Neural progenitor cell (in vitro differentiated cells): ENCODE measurements at places on chromosomes 2 and 18. TPM values are rescaled to one million over a fixed set of nuclear protein-coding genes. Genes with fewer than 3 reads are reported as not detected.

DNA sequence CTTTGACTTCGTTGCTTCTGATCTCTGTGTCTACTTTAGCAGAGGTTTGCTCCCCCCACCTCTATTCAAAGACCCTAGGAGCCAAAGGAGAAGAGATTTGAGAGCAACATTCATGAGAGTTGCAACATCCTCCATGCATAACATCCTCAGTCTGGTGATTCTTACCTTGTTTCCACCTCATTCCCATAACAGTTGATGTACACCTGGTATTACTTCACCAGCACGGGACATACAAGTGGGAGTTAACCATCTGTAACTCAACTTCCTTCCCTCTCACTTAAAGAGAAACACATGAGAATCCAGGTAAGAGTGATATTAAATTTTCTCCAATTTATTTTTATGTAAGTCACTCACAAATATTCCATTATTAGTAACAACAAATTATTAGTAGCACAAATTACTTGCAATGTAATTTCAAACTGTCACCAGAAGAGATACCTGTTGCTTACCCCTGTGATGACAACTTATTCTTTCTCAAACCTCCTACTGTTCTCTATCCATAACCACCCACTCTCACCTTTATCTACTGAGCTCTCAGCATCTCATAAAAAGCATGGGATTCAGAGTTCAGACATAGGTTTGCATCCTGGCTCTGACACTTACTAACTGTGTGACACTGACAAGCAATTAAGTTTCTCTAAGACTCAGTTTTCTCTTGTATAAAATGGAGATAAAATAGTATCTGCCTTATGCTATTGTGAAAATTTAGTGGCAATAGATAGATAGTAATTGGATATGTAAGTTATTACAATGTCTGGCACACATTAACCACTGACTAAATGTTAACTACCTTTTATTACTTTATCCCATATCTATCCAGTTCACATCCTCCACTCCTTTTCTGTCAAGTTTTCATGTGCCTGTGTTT, 184.6 kb upstream of the SRD5A2 start:
- no peaks in the 10 kb centered on the region for H3K27me3 ChIP-seq
- no peak overlapping the region for H3K4me3 ChIP-seq
- H3K27ac ChIP-seq: no peak overlapping the region

GRCh38 chr2:119367472-119368099, 809 bp downstream of the DBI start:
- peak; percentile 83 for DNase-seq
- peak overlapping the region; percentile 68 for H3K4me3 ChIP-seq
- H3K27me3 ChIP-seq: no peaks in the 10 kb centered on the region
- H3K4me1 ChIP-seq: peaks cover 18% of the 10 kb centered on the region
- no peak overlapping the region for H3K27ac ChIP-seq
- no peaks in the 10 kb centered on the region for H3K36me3 ChIP-seq

- no peak for DNase-seq
- H3K36me3 ChIP-seq: no peaks in the 10 kb centered on the region
- H3K4me3 ChIP-seq: no peak overlapping the region
Observed at GRCh38 chr2:71064754-71065621, 3.5 kb upstream of the NAGK start.

- DNase-seq: peak; percentile 13
- H3K36me3 ChIP-seq: no peaks in the 10 kb centered on the region
- no peaks in the 10 kb centered on the region for H3K27me3 ChIP-seq
- H3K4me1 ChIP-seq: peaks cover 4% of the 10 kb centered on the region
- H3K4me3 ChIP-seq: no peak overlapping the region
Observed at GRCh38 chr2:63712748-63713147, 124.0 kb downstream of the MDH1 start.

- DNase-seq: no peak
- H3K4me3 ChIP-seq: no peak overlapping the region
- no peaks in the 10 kb centered on the region for H3K4me1 ChIP-seq
- no peaks in the 10 kb centered on the region for H3K36me3 ChIP-seq
- H3K27ac ChIP-seq: no peak overlapping the region
Observed at GRCh38 chr2:24337890-24338289, 22.4 kb downstream of the ITSN2 start.

GRCh38 chr18:70221915-70222278, 16.4 kb upstream of the RTTN start:
- H3K36me3 ChIP-seq: no peaks in the 10 kb centered on the region
- peak overlapping the region; percentile 74 for H3K27ac ChIP-seq
- H3K4me1 ChIP-seq: peaks cover 14% of the 10 kb centered on the region
- no peaks in the 10 kb centered on the region for H3K27me3 ChIP-seq

VPS54 gene
- total RNA-seq: 33.0 and 44.3 TPM in 2 replicates

- H3K27me3 ChIP-seq: no peaks in the 10 kb centered on the region
- no peaks in the 10 kb centered on the region for H3K4me1 ChIP-seq
- no peak for DNase-seq
- H3K36me3 ChIP-seq: no peaks in the 10 kb centered on the region
- H3K4me3 ChIP-seq: no peak overlapping the region
Observed at GRCh38 chr18:80210312-80211083, 36.8 kb downstream of the PARD6G start.

DNA sequence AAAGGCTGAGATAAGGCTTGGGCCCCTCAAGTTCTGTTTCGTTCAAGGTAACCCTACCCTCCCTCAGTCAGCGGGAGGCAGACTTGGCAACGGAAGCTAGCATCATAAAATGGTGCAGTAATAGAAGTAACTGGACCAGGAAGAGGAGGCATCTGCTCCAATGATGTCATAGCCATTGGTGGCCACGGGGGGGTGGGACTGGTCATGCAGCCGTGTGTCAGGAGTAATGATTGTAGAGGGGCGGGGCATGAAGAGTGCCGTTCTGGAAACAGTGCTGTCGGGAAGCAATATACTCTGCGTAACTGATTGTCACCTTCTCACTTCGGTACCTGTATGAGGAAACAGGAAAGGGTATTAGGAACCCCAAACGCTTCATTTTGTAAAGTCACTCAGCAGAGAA, 6.9 kb upstream of the POLR2D start:
- H3K27me3 ChIP-seq: no peaks in the 10 kb centered on the region
- H3K4me1 ChIP-seq: peaks cover 3% of the 10 kb centered on the region
- H3K36me3 ChIP-seq: peaks cover 4% of the 10 kb centered on the region
- H3K4me3 ChIP-seq: no peak overlapping the region
- no peak for DNase-seq

DNA sequence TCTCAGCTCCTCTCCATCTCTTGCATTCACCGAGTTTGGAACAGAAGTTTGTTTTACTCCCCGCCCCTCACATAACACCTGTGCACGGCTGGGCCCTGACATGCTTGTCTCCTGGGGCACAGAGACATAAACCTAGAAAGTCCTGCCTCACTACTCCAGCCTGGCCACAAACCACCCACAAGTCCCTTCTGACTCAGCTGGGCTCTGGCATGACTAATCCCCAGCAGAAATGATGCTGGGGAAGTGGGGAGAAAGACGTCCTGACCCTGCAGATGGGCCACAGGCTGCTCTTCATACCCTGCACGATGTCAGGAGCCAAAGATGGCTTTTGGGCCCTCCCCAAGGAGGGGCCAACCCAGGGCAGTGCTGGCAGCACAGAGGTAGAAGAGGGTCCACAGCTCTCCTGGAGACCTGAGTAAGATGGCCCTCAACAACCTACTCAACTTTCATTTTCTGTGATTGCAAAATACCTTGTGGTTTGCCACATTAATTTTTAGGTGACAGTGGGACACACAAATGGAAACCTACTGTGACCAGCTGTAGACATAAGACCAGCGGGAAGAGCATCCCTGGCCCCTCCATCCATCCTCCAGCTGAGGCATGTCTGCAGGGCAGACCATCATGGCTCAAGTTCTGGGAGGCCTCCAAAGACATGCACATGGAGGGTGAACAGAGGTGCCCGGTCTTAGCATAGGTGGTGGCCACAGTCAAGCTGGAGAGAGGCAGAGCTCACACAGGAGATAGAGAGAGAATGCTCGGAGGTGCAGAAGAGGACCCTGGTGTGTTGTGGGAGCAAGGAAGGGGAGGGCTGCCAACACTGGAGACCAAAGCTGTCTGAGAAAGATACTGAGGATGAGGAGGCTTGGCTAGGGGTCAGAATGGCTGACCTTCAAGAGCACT, 40.0 kb downstream of the DNMT3A start:
- H3K27me3 ChIP-seq: no peaks in the 10 kb centered on the region
- no peak overlapping the region for H3K4me3 ChIP-seq
- H3K27ac ChIP-seq: no peak overlapping the region
- DNase-seq: no peak
- no peaks in the 10 kb centered on the region for H3K36me3 ChIP-seq

DNA sequence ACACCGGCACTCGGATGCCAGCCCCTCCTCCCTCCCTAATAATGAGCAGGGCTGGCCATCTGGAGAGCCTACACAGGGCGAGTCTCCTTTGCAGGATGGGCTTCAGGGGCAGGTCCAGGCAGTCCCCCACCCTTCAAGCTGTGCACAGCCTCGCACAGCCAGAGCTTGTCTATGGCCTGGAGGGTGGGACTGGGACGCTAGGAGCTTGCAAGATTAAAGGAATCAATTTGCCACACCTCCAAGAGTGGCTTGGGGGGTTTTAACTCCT, 43.9 kb upstream of the OTOF start:
- peaks cover 12% of the 10 kb centered on the region for H3K4me1 ChIP-seq
- no peak for DNase-seq
- no peak overlapping the region for H3K27ac ChIP-seq
- H3K36me3 ChIP-seq: no peaks in the 10 kb centered on the region

DNA sequence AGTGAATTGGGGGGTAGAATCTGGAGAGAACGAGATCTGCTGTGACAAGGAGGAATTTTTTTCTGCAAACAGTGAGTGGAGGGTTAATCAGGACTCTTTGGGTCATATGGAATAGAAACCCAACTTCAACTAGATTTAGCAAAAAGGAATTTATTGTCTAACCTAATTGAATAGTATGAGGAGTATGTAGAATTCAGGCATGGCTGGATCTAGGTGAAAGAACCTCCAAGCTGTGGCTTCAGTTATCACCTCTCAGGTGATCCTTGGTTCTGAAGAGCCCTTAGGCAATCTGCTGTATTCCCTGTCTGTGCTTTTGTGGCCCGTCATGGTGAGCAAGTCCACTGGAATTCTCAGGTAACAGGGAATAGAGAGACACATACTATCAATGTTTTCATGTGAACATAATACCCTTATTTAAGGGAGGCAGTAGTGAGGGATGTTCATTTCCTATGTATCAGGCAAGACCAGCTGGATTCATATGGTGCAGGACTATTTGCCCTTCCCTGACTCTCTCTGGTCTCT, 164.7 kb downstream of the ALPK2 start:
- no peak overlapping the region for H3K27ac ChIP-seq
- H3K4me3 ChIP-seq: no peak overlapping the region
- DNase-seq: no peak

DNA sequence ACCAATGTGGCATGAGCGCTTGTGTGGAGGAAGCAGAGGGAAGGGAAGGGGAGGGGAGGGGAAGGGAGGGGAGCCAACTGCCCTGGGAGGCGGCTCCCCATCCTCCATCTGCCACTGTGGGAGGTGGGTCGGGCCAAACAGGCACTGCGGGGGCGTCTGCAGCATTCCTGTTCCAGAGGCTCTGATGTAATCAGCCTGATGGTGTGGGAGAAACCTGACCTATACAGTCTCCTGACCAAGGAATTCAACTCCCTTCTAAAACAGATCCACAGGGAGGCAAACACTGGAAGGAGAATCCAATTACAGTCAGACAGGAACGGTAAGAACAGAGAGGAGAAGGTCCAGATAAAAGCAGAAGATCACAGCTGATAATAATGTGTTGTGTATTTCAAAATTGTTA, 88.8 kb downstream of the CD8B2 start:
- no peak overlapping the region for H3K4me3 ChIP-seq
- H3K36me3 ChIP-seq: no peaks in the 10 kb centered on the region
- peaks cover 14% of the 10 kb centered on the region for H3K27me3 ChIP-seq
- peak; percentile 73 for DNase-seq
- H3K4me1 ChIP-seq: peaks cover 4% of the 10 kb centered on the region

GRCh38 chr2:103669531-103669930, 907.7 kb downstream of the TMEM182 start:
- no peaks in the 10 kb centered on the region for H3K27me3 ChIP-seq
- H3K36me3 ChIP-seq: no peaks in the 10 kb centered on the region
- peaks cover 3% of the 10 kb centered on the region for H3K4me1 ChIP-seq
- H3K27ac ChIP-seq: no peak overlapping the region

MAL gene
- not detected in 2 replicates for total RNA-seq

DNA sequence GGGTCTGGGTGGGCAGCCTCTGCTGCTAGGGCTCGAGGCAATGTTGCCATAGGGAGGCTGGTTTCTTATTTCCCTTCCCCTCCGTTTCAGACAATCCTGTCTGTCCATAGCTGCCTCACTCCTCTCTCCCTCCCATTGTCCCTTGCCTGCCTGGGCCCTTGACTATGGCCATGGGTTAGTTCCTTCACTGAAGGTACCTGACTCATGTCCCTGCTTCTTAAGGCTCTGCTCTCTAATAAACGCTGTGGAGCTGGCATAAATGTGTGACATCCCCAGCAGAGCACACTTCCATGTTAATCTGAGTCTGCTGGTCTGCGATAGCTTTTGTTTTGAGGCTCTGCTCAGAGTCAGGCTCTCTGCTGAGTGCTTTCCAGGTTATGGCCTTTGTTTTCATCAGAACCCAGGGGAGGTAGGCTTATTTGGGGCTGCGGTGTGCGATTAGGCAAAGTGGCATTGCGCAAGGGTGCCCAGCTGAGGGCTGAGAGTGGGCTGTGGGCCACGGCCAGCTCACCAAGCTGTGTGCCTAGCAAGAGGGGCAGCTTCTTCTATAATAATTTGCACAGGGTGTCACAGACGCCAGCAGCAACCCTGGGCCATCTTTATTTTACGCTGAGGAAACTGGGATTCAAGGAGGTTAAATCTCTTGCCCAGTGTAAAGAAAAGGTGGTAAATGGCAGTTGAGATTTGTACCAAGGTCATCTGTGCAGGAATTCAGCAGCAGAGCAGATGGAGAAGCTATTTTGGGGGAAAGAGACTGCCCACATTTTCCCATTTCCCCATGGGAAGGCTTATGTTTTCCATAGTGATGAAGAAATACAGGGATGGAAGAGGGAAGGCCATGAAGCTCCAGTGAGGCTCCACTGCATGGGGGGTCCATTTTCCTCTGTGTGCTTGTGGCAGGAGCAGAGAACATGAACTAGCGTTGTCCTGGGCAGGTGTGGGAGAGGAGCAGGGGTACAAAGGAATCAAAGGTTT, 25.6 kb downstream of the MRPL33 start:
- H3K4me1 ChIP-seq: peaks cover 7% of the 10 kb centered on the region
- H3K27ac ChIP-seq: no peak overlapping the region
- DNase-seq: no peak
- no peak overlapping the region for H3K4me3 ChIP-seq

DNA sequence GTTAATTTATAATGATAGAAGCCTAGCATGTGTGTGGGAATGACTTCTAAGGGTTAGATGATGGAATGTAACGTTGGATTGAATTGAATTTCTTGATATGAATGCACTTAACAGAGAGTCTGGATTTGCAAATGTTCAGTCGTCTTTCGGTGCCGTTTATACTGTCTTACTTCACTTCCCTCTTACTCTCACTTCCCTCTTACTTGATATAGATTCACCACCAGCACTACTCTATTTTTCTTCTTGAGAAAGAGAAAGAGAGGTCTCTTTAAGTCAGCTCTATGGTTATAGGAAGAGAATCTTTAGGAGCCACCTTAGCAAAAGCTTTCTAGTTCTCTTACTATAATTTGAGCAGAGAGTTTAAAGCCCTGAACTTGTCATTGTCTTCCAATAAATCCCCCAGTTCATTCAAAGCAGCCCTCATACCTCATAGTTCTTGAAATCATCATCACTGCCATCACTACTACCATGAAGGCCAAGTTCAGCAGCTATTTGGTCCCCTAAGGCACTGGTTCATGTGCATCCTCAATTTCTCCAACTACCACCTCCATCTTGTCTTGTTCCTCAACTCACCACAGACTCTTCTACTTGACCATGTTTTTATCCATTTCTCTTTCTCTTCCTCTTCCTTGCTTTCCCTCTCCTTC, 501.7 kb upstream of the TCF4 start:
- DNase-seq: no peak
- H3K4me1 ChIP-seq: peaks cover 11% of the 10 kb centered on the region
- H3K27me3 ChIP-seq: no peaks in the 10 kb centered on the region
- no peak overlapping the region for H3K4me3 ChIP-seq
- no peak overlapping the region for H3K27ac ChIP-seq
